ENCODE measurements at places on chromosomes 4 and X.

- DNase-seq = peak; percentile 77
These were observed 37.2 kb downstream of the EDNRA start for GRCh38 chr4:147518086-147518485.

GRCh38 chrX:24305905-24306304 lies 8.0 kb downstream of the SUPT20HL2 start:
- no peak for DNase-seq

GRCh38 chr4:152494020-152494419 lies 41.9 kb downstream of the FBXW7 start:
- DNase-seq = no peak

- DNase-seq = no peak
These were observed 128.6 kb upstream of the MAP9 start for GRCh38 chr4:155505321-155505720.

DNA sequence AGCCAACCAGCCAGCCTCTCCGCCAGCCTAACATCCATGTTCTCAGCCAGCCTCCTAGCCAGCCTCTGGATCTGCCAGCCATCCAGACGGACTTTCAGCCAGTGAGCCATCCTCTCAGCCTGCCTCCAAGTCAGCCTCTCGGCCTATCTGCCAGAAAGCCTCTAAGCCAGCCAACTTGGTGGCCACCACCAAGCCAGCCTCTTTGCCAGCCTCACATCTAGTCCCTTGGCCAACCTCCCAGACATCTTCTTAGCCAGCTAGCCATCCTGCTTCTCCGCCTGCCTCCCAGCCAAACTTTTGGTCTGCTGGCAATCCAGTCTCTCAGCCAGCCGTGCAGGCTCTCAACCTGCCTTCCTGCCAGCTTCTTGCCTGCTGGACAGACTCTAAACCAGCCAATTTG lies 16.4 kb upstream of the ARAP2 start:
- no peak for DNase-seq

GRCh38 chr4:123412700-123413512 lies 16.3 kb downstream of the SPRY1 start:
- peak; percentile 63 for DNase-seq

GRCh38 chr4:169102026-169102425 lies 92.0 kb upstream of the CBR4 start:
- no peak for DNase-seq

DNA sequence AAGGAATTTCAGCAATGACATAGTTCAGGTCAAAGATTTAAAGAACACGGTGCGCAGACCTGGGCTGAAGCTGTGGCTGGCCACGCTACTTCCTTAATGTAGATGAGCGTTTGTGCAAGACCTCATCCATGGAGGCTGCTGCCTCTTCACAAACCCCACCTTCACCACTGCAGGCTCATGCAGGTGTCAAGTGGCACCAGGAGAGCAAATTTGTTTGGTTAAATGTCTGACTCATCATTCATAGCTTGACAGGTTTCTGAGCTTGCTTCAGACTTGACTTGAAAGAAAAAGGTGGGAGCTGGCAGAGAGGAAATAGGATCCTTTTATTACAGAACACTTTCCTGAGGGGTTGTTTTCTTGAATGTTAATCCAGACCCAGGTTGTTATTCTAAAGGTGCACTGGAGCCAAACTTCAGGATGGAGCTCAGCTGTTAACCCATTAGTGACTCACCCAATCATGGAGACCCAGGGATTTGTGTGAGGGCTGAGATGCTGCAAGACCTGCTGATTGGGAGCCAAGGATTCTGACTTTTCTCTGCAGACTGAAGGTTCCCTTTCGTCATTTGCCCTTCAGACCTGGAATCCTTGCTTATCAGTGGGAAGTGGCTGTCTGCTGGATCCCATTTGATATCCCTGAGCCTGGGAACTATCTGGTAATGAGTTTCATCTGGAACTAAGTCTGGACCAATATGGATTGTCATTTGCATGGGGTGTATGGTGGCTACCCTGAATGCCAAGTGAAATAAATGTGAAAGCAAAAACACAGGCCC lies 315.3 kb downstream of the PTTG2 start:
- no peak for DNase-seq

DNA sequence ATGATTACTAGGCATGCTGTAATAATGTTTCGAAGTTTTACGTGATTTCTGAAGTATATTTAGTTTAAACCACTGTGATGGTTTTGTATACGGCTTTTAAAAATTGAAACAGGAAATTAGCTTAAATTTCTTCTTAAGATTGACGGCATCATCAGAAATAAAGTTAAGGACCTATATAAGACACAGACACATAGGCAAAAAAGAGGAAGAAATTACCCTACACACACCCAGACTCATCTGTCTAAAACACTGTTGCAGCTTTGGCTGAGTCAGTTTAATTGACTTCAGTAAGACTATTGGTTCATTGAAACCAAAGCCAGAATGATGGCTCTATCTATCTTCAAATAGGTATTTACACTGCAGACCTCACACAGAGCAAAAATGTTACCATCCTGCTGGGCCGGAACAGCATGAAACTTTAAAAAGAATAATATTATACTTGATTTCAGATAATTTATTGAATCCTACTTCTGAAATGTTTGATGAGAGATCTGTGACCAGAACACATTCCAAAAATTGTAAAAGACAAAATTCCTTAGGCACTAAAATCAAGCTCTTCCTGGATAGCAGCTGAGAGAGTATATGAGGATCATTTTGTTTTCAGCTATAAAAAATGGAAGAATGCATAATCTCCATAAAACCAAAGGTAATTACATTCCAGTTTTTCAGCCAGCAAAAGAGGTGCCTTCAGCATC lies 4.5 kb downstream of the HHIP start:
- DNase-seq = no peak

DNA sequence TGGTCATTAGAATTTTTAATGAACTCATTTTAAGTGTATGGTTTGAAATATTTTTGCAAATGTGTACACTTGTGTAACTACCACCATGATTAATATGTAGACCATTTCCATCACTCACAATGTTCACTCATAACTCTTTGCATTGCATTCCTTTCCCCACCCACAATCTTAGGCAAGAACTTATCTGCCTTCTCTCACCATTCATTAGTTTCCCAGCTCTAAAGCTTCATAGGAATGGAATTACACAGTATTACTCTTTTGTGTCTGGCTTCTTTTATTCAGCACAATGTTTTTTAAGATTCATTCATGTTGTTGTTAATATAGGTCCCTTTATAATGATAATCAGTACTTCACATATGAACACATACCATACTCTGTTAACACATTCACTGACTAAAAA lies 106.1 kb downstream of the ARAP2 start:
- DNase-seq = peak; percentile 54

- DNase-seq = peak; percentile 1
These were observed 7.3 kb downstream of the TSR2 start for GRCh38 chrX:54447461-54447860.

GRCh38 chr4:61918987-61919386 lies 718.9 kb downstream of the ADGRL3 start:
- DNase-seq = no peak

GRCh38 chr4:87838890-87839591 lies 6.3 kb downstream of the MEPE start:
- peak; percentile 38 for DNase-seq

GRCh38 chr4:6137027-6137746 lies 63.2 kb downstream of the JAKMIP1 start:
- DNase-seq = no peak

GRCh38 chr4:2810388-2810787 lies 17.5 kb downstream of the SH3BP2 start:
- DNase-seq = no peak

DNA sequence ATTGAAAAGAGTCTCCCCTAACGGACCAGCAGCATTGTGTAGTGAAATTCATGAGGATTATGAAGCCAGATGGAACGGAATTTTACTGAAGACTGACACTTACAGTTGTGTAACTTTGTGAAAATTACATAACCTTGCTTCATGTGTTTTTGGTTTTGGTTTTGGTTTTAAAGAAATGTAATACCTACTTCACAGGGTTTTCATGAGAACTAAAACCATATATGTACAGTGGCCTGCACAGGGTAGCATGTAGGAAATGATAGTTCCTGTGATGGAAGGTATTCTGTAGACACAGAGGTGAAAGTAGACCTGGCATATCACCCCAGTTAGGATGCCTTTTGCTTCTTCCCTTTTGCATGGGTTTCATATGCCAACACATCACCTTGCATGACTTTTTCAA lies 247.0 kb downstream of the BANK1 start:
- peak; percentile 0 for DNase-seq

DNA sequence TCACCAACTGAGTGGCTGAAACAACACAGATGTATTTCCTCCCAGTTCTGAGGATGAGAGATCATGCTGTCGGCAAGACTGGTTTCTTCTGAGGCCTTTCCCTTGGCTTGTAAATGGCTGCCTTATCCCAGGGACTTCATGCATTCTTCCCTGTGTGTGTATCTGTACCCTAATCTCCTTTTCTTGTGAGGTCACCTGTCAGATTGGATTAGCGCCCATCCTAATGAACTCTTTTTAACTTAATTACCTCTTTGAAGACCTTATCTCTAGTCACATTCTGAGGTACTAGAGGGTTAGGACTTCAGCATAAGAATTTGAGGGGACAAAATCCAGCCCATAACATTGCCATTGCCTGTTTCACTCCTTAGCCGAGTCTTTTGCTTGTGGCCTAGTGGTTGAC lies 59.5 kb upstream of the TMEM150C start:
- DNase-seq = no peak

DNA sequence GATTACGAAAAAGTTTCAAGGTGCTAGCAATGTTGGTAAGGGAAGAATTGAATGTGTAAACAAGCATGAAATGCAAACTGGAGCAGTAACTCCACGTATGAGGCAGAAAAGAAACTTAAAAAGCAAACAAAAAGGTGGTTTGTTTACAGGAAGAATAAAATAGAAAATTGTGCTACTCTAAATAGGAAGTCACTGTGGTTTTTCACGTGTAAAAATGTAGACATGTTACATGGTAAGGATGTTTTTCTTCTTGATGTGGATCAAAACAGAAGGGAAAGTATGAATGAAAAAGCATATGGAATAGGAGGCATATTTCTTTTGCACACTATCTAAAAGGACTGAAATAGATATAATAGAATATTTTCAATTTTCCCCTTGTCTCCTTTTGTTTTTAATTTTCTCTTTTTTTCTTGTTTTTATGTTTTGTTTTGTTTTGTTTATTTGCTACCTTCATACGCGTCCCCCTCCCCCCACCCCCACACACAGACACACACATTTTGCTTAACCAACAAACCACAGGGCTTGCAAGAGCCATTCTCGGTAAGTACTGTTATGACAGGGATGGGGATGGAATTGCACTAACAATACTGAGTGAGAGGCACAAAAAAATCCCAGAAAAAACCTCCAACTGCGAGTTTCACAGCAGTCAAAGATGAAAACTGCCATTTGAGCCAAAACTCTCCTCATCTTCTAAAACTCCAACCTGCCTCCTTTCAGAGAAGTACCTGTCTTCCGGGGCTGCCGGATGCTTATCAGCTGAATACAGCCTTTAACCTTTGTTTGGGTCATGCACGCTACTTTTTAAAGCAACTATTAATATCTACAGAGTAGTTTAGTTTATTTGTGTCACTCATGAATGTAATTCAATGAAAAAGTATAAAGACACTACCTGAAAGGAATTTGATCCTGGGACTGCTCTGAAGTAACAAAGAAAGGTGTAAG lies 135.8 kb downstream of the IL15 start:
- DNase-seq = no peak

DNA sequence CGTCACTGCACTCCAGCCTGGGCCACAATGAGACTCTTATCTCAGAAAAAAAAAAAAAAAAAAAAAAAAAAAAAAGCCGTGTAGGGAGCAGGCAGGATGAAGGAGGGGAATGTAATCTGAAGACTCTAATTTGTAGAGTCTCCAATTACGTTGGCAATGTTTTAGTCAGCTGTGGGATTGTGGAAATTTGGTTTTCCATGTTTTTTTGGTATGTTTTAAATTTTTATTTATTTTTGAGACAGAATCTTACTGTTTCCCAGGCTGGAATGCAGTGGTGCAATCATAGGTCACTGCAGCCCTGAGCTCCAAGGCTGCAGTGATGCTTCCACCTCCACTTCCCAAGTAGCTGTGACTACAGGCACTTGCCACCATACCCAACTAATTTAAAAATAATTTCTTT lies 56.5 kb downstream of the NSD2 start:
- DNase-seq = peak; percentile 48

DNA sequence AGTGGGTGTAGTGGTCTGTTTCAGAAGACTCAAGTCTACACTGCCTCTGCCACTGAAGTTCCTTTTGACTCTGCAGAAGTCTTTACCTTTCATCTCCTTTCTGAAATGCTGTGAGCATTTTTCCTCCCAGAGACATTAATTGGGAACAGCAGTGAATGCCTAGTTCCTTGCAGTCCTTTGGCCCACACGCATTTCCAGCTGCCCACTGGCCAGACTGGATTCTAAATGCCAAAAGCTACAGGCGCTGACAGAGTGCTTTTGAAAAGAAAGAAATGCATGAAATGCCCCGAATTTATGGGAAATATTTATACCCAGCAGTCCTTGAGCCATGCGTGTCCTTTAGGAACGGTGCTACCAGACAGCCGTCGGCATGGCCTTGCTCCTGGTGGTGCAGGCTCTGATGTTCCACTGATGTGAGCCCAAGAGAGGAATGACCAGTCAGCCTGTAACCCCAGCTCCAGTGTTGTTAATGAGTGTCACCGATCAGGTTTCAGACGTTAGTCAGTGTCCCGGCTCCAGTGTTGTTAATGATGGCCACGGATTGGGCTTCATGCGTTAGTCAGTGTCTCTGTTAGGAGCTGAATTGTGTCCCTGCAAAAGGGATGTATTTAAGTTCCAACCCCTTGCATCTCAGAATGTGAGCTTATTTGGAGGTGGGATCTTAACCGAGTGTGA lies 132.6 kb downstream of the TBL1X start:
- DNase-seq = peak; percentile 10

GRCh38 chr4:22192084-22192511 lies 243.5 kb upstream of the KCNIP4 start:
- peak; percentile 34 for DNase-seq

DNA sequence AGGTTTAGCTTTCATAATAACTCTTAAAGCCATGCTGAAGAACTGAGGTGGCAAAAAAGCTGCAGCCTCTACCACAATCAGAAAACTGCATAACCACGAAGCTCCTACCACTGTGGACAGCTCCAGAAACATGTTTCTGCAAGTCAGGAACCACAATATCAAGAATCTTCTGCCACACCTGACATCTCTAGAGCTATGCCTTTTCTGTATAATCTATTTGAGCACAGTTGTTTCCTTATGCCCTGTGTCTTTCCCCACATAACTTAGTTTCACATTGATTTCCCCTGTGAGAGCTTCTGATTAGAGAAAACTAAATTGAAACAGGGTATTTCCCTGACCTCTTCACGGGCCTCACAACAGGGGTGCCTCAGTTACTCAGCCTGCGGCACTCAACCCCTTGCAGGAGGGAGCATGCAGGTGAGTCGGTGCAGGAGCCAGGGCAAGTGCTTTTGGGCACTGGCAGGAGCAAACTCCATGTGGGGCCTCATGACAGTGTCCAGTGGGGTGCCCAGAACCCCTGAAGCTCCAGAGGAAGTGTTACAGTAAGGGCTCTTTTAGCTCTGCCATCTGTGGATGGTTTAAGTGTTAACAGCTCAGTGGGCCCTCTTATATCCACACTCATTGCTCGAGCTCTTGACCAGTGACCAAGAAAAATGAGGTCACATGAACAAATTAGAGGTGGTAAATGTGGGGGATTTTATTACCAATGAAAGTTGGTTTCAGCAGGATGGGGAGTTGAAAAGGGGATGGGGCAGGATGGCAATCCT lies 132.8 kb upstream of the BMP3 start:
- no peak for DNase-seq

Data from fibroblast of skin of right quadriceps (primary cell).